A549 (cell line): ENCODE measurements at places on chromosomes 5 and 9.

DNA sequence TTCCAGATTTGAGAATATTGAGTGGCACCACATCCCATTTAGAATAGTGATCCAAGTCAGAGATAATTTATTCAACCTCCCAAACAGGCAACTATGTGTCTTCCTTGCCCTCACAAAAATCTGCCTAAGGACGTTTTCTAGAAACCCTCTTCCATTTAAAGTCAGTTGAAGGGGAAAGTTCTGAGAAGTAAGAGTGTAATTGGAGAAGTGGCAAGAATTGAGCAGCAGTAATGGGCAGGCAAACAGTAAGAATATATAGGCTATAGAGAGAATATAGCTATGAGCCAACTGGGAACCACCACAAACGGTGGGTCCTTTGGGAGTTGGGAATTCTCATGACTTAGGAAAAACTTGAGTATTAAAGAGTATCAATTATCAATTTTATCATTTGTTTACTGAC is 31.1 kb upstream of the CETN3 start:
- no peak for DNase-seq

- no peak for DNase-seq
Measured at GRCh38 chr5:95937607-95938152, 24.0 kb downstream of the ELL2 start.

- no peak for DNase-seq
Measured at GRCh38 chr5:14572385-14572784, 9.2 kb upstream of the OTULINL start.

- no peak for DNase-seq
Measured at GRCh38 chr5:43643327-43643726, 40.3 kb downstream of the NNT start.

GRCh38 chr9:107394264-107394663 is 95.3 kb downstream of the KLF4 start:
- DNase-seq = no peak

DNA sequence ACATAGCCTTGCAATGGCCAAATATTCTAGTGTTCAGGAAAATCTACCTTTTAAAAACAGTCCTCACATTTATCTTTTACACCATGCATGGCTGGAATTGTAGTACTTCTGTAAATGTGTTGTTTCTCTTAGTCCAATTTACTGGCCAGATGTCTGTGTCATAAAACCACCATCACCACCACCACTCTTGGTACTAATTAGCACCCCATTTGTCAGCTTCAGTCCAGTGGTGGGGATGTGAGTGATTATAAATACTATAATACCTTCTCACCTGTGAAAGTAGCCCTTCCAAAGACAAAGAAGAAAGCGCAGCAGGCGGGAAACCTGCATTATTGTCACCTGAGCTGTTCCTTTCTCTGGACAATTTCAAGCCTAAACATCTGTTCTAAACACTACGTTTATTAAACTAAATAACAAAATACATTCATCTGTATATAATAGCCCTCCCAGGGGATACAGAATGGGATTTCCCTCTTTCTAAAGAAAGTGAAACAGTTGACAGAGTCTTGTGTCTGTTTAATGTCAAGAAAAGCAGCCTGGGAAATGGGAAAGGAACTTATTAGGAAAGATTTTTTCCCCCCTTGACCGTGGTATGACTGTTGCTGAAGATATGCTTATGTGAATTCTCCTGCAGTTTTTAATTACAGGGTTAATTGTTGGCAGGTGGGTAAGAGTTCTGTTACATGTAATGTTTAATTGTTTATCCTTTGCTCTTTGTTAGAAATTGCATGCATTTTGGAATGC is 144.5 kb upstream of the NUDT12 start:
- no peak for DNase-seq

- DNase-seq = no peak
Measured at GRCh38 chr5:68027519-68027918, 188.0 kb upstream of the PIK3R1 start.

DNA sequence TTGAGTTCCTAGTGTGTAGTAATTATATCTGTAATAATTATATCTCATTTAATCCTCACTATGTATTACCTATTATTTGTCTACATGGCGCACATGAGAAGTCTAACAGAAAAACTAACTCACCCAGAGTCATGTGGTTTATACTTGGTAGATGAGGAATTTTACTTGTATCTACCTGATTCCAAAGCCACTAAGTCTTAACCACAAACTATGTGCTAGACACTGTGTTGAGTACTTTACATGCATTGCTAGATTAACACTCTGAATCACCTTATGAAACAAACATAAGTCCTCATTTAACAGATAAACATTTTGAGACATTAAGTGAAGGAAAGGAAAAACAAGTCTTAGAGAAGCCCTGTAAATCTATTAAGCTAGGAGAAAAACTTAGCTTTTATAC is 404.8 kb downstream of the TLR4 start:
- DNase-seq = no peak

DNA sequence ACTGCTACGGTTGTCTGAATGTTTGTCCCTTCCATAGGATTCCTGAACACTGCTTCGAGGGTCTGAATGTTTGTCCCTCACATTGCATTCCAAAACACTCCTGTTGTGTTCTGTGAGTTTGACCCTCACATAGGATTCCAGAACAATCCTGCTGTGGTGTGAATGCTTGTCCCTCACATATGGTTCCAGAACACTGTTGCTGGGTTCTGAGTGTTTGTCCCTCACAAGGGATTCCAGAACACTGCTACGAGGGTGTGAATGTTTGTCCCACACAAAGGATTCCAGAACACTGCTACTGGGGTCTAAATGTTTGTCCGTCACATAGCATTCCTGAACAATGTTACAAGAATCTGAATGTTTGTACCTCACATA is 201.2 kb downstream of the FOXD4L6 start:
- no peak for DNase-seq

GRCh38 chr5:171783051-171783450 is 2.6 kb upstream of the SMIM23 start:
- DNase-seq = no peak

DNA sequence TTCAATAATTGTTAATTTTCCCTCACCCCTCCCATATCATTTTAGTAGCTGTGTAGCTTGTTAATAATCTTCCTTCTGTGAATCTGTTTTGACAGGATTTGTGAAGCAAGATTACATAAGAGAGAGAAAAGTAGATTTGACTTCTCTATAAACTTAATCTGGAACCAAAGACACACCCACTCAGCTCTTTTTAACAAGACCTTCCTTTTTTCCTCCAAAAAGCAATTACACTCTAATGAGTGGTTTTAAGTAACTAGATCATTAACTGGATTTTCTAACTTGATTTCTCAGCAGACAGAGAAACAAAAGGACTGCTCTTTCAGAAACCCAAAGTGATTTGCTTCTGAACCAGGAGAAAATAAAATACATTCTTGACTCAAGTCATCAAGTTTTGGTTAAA is 21.9 kb downstream of the RFK start:
- DNase-seq = no peak

GRCh38 chr5:177350776-177351391 is 584 bp downstream of the LMAN2 start:
- DNase-seq = no peak

- no peak for DNase-seq
Measured at GRCh38 chr5:51391175-51391574, 7.9 kb downstream of the ISL1 start.

- no peak for DNase-seq
Measured at GRCh38 chr5:180027459-180028089, 44.0 kb downstream of the RNF130 start.

- DNase-seq = no peak
Measured at GRCh38 chr9:89956907-89957306, 352.1 kb downstream of the GADD45G start.

DNA sequence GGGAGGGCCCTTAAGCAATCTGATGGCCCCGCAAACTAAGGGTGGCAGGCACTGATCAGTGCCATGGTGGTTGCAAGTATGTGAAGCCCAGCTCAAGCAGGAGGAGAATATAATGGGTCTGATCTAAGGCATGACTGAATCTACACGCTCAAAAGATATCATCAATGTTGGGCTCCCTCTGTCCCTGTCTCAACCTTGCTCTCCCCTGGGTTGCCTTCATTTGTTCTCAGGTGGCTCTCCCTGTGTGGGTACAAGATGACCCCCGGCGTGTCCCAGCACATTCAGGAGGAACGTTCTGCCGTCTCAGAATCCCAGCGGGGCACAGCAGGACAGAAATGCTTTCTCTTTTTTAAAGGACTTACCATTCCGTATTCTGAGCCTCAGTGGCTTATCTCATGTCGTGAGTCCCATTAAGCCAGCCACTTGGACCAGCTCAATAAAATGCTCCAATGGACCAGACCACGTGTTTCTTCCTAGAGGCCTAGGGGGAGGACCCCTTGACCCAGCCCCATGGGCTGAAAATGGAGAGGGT is 12.0 kb upstream of the RNF130 start:
- DNase-seq = no peak

DNA sequence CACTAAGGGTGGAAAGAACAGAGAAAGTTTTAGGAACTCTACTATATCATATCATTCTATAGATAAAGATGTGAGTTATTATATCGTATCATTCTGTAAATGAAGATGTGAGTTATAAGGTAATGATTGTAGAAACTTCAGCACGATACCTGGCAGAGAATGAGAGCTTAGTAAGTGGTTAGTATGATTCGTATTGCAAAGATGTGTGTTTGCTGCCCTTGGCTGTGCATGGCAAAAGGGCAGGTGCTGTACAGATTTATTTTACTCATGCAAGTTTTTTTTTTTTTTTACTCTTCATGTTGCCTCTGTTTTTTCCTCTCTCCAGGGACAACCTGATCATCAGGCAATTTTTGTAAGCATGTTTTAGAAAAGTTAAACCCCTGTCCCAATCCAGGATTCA is 83.3 kb downstream of the EGFLAM start:
- DNase-seq = no peak
